Glutamatergic neuron (in vitro differentiated cells): ENCODE measurements at places on chromosomes 5 and 9.

DNA sequence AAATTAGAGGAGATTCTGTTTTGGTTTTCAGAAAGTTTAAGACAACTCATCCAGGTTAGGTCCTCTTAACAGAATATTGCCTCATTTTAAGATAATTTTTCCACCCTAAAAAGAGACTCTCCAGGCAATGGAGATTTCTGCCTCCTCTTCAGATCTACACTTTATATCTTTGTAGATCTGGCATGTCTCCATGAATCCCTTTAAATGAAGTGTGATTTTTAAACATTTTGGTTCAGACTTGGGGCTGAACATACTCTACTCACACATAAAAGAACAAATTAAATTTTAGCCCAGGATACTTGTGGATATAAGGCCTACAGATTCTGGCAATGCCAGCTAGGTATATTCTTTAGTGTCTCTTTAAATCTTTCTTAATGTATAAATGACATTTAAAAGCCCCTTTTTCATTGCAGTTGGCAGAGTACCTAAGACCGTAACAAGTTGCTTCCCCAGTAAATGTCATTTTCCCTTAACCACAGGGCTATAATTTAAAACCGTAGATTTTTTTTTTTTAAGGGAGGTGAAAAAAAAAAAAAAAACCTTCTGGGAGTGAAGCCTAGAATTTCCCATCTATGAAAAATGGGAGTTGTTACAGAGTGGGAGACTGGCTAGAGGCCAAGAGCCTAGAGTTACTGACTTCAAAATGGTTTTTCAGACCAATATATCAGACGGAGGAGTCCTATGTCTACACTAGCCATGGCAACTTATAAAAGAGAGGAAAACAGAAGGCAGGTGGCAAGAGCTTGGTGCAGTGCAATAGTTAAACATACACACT lies 207.8 kb upstream of the TARS1 start:
- no peak for DNase-seq
- H3K36me3 ChIP-seq, result no peaks in the 10 kb centered on the region
- no peak overlapping the region for H3K4me3 ChIP-seq
- no peaks in the 10 kb centered on the region for H3K4me1 ChIP-seq

- H3K4me1 ChIP-seq, result peaks cover 6% of the 10 kb centered on the region
- no peaks in the 10 kb centered on the region for H3K36me3 ChIP-seq
- no peak for DNase-seq
Measured at GRCh38 chr9:14779566-14780022, 57.1 kb upstream of the CER1 start.

GRCh38 chr9:71472400-71472799 lies 295.9 kb downstream of the CEMIP2 start:
- no peaks in the 10 kb centered on the region for H3K4me1 ChIP-seq
- no peaks in the 10 kb centered on the region for H3K27me3 ChIP-seq
- no peaks in the 10 kb centered on the region for H3K36me3 ChIP-seq
- no peak for DNase-seq

DNA sequence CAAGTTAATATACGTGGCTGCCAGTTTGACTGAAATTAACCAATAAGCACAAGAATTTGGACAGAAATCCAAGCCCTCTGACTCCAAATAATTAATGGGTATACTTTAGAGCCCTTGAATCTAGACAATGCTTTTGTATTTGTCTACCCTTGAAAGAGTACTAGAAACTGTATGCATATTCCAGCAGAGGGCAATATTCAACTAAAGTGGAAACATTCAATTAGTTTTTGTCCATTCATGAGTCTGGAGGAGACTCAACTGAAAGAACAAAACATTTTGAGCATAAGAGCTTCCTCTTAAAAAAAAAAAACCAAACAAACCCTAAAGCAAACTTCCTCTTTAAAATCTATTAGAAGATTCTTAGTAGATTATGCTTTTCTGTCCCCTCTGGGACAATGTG lies 157.8 kb downstream of the ARHGEF28 start:
- no peaks in the 10 kb centered on the region for H3K4me1 ChIP-seq
- no peaks in the 10 kb centered on the region for H3K36me3 ChIP-seq
- DNase-seq, result no peak
- H3K4me3 ChIP-seq, result no peak overlapping the region
- no peaks in the 10 kb centered on the region for H3K27me3 ChIP-seq
- no peak overlapping the region for H3K27ac ChIP-seq

- no peak overlapping the region for H3K4me3 ChIP-seq
- no peak for DNase-seq
- H3K36me3 ChIP-seq, result no peaks in the 10 kb centered on the region
- peaks cover 2% of the 10 kb centered on the region for H3K27me3 ChIP-seq
- no peaks in the 10 kb centered on the region for H3K4me1 ChIP-seq
- H3K27ac ChIP-seq, result no peak overlapping the region
Measured at GRCh38 chr9:109475526-109475925, 22.6 kb downstream of the PTPN3 start.

- no peak overlapping the region for H3K4me3 ChIP-seq
- H3K36me3 ChIP-seq, result no peaks in the 10 kb centered on the region
- no peaks in the 10 kb centered on the region for H3K27me3 ChIP-seq
- no peaks in the 10 kb centered on the region for H3K4me1 ChIP-seq
Measured at GRCh38 chr5:176995896-176996767, 10.4 kb downstream of the UIMC1 start.

- H3K27ac ChIP-seq, result no peak overlapping the region
- no peak for DNase-seq
- no peak overlapping the region for H3K4me3 ChIP-seq
- no peaks in the 10 kb centered on the region for H3K4me1 ChIP-seq
- H3K36me3 ChIP-seq, result no peaks in the 10 kb centered on the region
Measured at GRCh38 chr5:158007336-158007735, 148.4 kb upstream of the CLINT1 start.

GRCh38 chr9:14391620-14392019 lies 77.7 kb upstream of the NFIB start:
- peaks cover 9% of the 10 kb centered on the region for H3K4me1 ChIP-seq
- peaks cover 2% of the 10 kb centered on the region for H3K27me3 ChIP-seq
- H3K4me3 ChIP-seq, result no peak overlapping the region
- no peak for DNase-seq
- H3K27ac ChIP-seq, result no peak overlapping the region
- H3K36me3 ChIP-seq, result no peaks in the 10 kb centered on the region

GRCh38 chr5:97788369-97788768 lies 605.3 kb upstream of the RIOK2 start:
- peaks cover under 1% of the 10 kb centered on the region for H3K36me3 ChIP-seq
- H3K4me1 ChIP-seq, result no peaks in the 10 kb centered on the region
- no peak for DNase-seq
- no peaks in the 10 kb centered on the region for H3K27me3 ChIP-seq

- no peaks in the 10 kb centered on the region for H3K36me3 ChIP-seq
- no peaks in the 10 kb centered on the region for H3K4me1 ChIP-seq
- no peaks in the 10 kb centered on the region for H3K27me3 ChIP-seq
- no peak overlapping the region for H3K4me3 ChIP-seq
- no peak overlapping the region for H3K27ac ChIP-seq
Measured at GRCh38 chr5:153753645-153754432, 263.4 kb downstream of the GRIA1 start.
